ENCODE measurements at places on chromosomes 6 and 20. TPM values are rescaled to one million over a fixed set of nuclear protein-coding genes. Genes with fewer than 3 reads are reported as not detected.

FAM184A gene
- total RNA-seq: 0.33 TPM

VGLL2 gene
- total RNA-seq: not detected

TAAR2 gene
- not detected for total RNA-seq

COL12A1 gene
- 724 TPM for total RNA-seq

FERMT1 gene
- total RNA-seq: 6.4 TPM

GABRR1 gene
- total RNA-seq: not detected

PABPC1L gene
- total RNA-seq: 9.9 TPM

RAD21L1 gene
- 0.13 TPM for total RNA-seq

RAET1G gene
- total RNA-seq: 1.6 TPM

HSPA12B gene
- not detected for total RNA-seq

RAB5IF gene
- total RNA-seq: 53.4 TPM

CAGE1 gene
- 0.07 TPM for total RNA-seq

GRM1 gene
- total RNA-seq: 0.07 TPM

PTK6 gene
- total RNA-seq: 0.10 TPM

TAGAP gene
- not detected for total RNA-seq
